ENCODE measurements at places on chromosomes 11 and 22. TPM values are rescaled to one million over a fixed set of nuclear protein-coding genes. Genes with fewer than 3 reads are reported as not detected.

DNA sequence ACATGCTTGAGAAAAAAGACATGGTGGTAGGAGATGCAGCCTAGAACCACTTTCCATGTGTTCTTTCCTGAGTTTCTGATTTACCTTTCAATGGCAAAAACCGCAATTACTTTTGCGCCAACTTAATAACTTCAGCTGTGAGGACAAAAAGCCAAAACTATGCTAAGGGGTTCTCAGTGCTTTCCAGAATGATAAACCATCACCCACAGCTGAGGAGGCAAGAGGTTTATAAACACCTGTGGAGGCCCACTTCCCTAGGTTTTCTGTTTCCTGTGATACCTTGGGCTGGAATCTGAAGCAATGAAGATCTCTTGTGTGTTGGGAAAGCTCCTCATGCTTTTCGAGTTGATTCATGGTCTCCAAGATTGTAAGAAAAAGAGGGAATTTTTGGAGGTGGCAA, at the start of gene OOSP4A:
OOSP4A (plus strand) TSS at position 301 of the 400 bp plus-strand sequence; CDS start at position 301, 0 bp downstream.
- DNase-seq: no peak

The FIBIN gene
- not detected for total RNA-seq

- DNase-seq: no peak
Observed at GRCh38 chr11:26621132-26621531, 49.1 kb upstream of the MUC15 start.

The GRIA4 gene
- total RNA-seq: not detected

- no peak for DNase-seq
Observed at GRCh38 chr11:60781286-60781980, 3.7 kb upstream of the MS4A10 start.

DNA sequence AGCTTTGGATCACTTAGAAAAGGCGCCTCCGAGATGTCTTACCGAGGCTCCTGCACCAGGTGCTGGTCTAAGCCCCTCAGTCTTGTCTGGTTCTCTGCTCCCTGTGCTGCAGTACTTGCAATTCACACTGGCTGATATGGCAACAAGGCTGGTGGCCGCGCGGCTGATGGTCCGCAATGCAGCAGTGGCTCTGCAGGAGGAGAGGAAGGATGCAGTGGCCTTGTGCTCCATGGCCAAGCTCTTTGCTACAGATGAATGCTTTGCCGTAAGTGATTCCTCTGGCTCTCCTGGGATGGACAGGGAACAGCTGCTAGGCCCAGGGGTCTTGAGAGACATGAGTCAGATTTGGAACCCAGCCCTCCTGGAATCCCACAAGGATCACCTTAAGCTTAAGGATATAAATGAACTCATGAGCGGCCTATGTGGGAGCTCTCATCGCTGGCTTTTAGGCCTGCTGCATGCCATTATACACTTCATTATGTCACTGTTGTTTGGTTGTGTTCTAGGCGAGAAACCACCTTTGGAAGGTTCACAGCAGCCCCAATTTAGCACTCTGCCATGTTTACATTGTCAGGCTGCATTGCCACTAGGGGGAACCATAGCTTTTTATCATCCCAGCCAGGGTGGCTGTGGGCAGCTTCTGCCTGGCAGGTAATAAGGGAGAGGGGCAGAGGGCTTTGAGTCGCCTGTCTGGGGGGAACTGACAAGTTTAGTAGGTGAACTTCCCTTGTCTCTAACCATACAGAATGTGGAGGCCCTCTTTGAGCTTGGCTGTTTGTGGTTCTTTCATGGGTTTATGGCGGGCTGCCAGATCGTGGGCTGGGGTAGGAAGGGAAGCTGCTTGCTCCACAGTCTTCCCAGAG, 8.5 kb downstream of the ACAD8 start:
- peak; percentile 57 for DNase-seq

DNA sequence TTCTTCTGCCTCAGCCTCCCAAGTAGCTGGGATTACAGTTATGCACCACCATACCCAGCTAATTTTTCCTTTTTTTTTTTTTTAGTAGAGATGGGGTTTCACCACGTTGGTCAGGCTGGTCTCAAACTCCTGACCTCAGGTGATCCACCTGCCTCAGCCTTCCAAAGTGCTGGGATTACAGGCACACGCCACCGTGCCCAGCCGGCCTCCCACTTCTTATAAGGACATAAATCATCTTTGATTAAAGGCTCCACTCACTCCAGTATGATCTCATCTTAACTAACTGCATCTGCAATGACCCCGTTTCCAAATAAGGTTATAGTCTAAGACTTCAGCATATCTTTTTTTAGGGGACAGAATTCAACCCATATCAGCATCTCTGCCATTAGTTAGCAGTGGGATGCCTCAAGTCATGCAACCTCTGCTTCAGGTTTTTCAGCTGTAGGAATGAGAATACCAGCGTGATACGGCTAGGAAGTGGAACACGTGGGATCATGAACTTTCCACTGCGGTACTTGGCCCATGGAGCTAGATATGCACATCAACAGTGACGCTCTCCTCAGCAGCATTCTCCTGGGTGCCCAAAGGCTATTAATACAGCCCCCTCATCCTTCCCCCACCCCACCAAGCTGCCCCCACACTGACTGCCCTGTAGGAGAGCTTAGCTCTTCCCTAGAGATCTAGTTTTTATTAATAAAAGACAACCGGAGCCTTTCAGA, 41.4 kb downstream of the MCHR1 start:
- DNase-seq: no peak

The TP53I11 gene
- 27.8 TPM for total RNA-seq

- no peak for DNase-seq
Observed at GRCh38 chr11:102620818-102621561, 4.1 kb downstream of the MMP20 start.

- no peak for DNase-seq
Observed at GRCh38 chr11:8567602-8568198, 26.3 kb downstream of the STK33 start.

- no peak for DNase-seq
Observed at GRCh38 chr11:473962-474785, 24.1 kb downstream of the PTDSS2 start.

The RBM4 gene
- 137 TPM for total RNA-seq

The MMP7 gene
- 171 TPM for total RNA-seq

DNA sequence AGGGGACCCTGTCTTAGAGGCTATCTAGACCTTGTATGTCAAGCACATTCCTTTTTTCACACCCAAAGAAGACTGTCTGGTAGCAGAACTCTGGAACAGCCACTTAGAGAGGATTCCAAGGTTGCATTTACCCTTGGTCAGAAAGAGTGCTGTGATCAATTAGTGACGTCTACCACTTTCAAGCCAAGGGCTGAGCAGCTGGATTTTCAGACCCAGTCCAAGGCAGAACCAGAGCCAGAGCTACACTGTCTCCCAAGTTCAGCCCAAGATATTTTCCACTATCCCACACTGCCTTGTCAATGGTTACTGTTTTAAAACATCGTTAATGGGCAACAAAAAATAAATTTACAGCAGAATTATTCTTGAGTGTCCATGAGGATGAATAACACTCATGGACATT, 24.0 kb downstream of the ABCC8 start:
- DNase-seq: no peak

GRCh38 chr11:108743851-108744250, 79.0 kb downstream of the DDX10 start:
- DNase-seq: no peak

DNA sequence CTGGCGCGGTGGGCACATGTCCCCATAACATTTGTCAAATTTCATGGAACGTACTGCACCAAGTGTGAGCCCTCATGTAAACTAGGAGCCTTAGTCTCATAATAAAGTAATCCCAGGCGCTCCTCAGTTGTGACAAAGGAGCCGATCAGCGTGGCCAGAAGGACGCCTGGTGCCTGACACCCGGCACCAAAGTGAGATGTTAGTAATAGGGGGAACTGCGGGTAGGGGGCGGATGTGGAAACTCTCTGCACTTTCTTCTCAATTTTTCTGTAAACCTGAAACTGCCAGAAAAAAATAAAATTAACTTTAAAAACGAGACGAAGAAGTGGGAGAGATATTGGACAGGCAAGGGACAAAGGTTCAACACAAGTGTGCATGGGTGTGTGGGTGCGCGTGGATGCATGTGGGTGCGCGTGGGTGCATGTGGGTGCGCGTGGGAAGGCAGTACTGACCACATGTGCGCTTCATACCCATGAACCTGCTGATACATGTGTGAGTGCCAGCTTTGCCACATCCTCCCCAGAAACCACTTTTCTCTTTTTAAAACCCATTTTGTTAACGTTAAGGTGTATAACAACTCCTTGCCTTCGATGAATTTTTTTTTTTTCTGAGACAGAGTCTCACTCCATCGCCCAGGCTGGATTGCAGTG, 55.4 kb upstream of the LINC01488 start:
- DNase-seq: no peak

- no peak for DNase-seq
Observed at GRCh38 chr11:110497231-110497978, 67.7 kb downstream of the FDX1 start.

- DNase-seq: no peak
Observed at GRCh38 chr11:86181379-86181778, 63.2 kb upstream of the EED start.

The ZNF215 gene
- 1.6 TPM for total RNA-seq

- no peak for DNase-seq
Observed at GRCh38 chr11:133697161-133697560, 148.2 kb downstream of the SPATA19 start.

Measured in Calu3 (cell line).